Activated CD8-positive, alpha-beta memory T cell treated with anti-CD3 and anti-CD28 coated beads for 4 hours (primary cell): ENCODE measurements at places on chromosomes 11 and 22.

DNA sequence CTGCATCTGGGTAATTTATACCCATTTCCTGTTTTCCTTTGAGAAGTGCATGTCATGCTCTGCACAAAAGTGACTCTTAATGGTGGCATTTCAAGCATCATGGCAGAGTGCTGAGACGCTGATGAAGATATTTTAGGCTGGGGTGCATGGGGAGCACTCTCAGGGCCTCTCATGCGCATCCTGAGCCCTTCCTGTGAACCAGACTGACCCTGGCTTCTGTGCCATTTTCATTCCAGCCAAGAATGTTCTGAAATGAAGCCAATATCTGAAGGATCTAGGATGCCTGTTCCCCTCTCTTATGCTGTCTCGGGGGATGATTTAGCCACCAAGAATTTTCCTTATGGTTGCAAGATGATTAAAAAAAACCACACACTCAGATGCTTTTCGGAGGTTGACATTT lies 61.5 kb downstream of the MIAT start:
- DNase-seq: no peak

- DNase-seq: no peak
Measured at GRCh38 chr11:61484541-61484940, 24.0 kb upstream of the LRRC10B start.

DNA sequence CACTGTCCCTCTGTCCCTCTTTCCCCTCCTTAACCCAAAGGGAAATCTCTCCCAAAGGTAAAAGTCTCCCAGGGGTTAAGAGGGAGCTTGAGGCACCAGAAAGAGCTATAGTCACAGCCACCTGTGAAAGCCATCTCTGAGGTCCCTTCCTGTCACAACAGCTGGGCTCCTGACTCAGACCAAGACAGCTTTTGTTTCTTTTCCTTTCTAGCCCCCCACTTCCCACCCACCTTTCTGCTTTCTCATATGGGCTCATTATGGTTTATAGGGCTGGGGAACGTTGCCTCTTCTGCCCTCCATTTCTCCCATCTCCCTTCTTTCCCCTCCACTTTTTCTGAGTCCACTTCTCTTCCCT lies 19.1 kb downstream of the MIF start:
- DNase-seq: no peak

GRCh38 chr11:22583963-22584492 lies 41.6 kb downstream of the FANCF start:
- no peak for DNase-seq

DNA sequence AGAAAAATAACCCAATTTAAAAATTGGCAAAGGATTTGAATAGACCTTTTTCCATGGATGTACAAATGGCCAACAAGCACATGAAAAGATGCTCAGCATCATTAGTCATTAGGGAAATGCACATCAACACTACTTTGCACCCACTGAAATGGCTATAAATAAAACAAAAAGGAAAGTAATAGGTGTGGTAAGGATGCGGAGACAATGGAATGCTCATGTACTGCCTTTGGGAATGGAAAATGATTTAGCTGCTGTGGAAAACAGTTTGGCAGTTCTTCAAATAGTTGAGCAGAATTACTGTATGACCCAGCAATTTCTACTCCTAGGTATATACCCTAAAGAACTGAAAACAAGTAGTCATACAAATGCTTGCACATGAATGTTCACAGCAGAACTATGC lies 37.4 kb downstream of the LARGE2 start:
- DNase-seq: no peak

GRCh38 chr22:49091451-49091850 lies 736.2 kb downstream of the BRD1 start:
- no peak for DNase-seq

DNA sequence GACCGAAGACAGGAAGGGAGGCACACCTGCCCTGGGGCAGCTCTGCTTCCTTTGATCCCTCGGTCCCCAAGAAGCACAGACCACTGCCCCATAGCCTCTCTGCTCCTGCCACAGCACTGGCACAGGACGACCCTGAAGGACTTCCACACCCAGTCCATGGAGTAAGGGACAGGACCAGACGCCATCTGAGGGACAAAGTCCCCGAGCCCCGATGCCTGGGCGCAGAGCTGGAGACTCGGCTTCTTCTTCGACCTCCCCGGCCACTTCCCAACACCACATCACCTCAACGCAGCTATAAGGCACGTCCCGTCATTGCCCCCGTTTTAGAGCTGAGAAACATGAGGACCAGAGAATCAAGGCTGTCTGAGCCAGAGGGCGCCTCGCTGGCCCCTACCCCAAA lies 310.5 kb downstream of the BRD1 start:
- DNase-seq: no peak

GRCh38 chr11:46315033-46315738 lies 32.1 kb upstream of the DGKZ start:
- DNase-seq: peak; percentile 48

- no peak for DNase-seq
Measured at GRCh38 chr11:68998390-68998911, 14.6 kb downstream of the MRGPRF start.

GRCh38 chr11:36501236-36501635 lies 8.8 kb downstream of the TRAF6 start:
- DNase-seq: no peak

DNA sequence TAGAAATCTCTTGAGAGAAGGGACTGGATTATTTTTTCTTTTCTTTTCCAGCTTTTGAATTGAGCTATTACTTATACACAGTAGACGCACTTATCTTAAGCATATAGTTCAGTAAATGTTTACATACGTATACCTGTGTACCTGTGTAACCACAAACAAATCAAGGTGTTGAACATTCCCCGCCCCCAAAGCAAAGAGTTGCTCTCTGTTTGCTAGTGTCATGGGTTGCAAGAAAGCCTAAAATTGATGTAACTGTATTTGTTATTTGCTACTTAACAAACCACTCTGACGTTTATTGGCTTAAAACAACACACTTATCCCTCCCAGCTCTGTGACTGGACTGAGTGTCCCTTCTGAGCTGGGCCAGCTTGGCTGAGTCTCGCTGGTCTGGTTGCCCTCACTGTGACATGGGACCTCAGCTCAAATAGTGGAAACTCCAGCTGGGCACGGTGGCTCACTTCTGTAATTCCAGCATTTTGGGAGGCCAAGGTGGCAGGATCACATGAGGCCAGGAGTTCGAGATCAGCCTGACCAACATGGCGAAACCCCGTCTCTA lies 25.4 kb upstream of the CABP2 start:
- DNase-seq: no peak

- DNase-seq: no peak
Measured at GRCh38 chr11:99682646-99683045, 661.9 kb downstream of the CNTN5 start.

DNA sequence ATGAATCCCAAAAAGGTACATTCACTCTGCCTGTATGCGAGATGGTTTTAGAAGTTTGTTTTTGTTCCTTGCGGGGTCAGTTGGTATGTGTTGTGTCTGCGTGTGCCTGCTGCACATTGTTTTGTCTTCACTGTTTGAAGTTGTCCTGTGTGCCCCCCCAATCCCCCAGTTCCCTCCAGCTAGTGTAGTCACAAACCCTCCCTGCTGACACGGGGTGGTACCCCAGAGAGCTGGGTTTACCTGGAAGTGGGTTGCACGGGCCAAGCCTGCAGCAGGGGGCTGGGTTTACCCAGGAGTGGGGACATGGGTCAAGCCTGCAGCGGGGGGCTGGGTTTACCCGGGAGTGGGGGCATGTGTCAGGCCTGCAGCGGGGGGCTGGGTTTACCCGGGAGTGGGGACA lies 22.2 kb downstream of the CTTN start:
- DNase-seq: no peak

- no peak for DNase-seq
Measured at GRCh38 chr11:121212536-121213361, 79.8 kb upstream of the SC5D start.

GRCh38 chr11:46874586-46874985 lies 28.5 kb upstream of the CKAP5 start:
- DNase-seq: no peak

GRCh38 chr22:21449531-21450319 lies 17.5 kb upstream of the TMEM191C start:
- DNase-seq: no peak

GRCh38 chr11:72224564-72225410 lies at the start of gene INPPL1:
INPPL1 (plus strand) TSS chr11:72224767; CDS start chr11:72224985, 218 bp downstream.
- DNase-seq: no peak

DNA sequence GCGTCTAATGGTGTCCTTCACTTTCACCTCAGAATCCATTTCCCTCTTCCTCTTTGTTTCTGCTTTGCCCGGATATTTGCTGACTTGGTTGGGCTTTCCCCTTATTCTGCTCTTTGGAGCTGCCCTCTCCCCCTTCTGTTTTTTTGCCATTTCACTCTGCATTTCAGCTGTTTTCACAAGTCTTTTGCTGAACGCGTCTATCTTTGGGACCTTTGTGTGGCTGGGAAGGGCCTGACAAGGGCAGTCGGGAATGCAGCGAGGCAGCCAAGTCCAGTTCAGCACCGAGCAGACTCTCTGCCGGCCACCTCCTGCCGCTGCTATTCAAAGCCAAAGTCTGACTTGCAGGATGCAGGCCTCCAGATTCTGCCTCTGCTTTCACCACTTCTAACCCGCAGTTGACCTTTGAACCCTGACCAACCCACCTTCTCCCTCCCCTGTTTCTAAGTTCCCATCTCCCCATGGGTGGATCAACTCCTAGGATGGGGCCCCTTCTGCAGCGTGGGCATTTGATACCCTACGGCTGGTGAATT lies 38.2 kb downstream of the FEZ1 start:
- DNase-seq: no peak

GRCh38 chr11:19934828-19935259 lies 222.2 kb downstream of the NAV2 start:
- DNase-seq: no peak

DNA sequence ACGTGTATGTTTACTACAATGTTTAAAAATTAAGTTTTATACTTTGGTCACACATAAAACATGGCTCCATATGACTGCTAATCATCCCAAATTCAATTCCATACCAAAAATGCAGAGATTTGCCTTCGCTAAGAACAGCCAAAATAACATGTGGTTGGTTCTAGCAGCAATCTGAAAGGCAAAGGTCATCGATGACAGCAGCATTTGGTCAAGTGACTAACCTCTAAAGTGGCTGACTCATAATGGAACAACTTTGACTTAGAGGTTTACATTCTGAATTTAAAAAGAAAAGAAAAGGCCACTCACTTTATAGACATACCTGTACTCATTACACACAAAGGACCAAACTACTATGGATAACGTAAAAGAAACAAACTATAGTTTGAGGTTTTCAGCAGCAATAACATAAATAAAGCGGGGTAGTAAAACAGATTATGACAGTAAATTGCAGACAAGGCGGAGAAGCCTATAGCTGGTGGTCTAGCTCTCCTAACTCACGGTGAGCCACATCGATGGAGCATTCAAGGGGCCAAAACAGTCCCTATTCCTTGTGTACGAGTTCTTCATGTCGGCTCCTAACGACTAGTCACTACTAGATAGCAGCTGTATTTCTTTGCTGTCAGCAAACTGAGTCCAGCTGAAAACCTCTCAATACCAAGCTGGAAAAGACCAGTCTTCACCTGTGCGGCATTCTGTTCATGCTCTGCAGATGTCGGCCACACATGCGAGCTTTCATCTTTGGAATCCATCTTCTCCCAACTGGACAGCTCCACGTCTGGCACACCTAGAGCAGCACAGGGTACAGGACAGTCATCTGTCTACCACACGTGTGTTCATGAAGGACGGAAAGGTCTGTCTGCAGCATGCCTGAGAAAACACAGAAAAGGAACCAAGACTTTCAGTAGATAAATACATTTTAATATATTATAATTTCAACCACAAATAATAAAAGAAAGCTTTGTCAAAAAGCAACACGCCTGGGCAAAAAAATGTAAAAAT lies 42.1 kb downstream of the PRDM10 start:
- DNase-seq: no peak

GRCh38 chr22:41762980-41763779 lies 37.3 kb upstream of the CCDC134 start:
- DNase-seq: no peak

DNA sequence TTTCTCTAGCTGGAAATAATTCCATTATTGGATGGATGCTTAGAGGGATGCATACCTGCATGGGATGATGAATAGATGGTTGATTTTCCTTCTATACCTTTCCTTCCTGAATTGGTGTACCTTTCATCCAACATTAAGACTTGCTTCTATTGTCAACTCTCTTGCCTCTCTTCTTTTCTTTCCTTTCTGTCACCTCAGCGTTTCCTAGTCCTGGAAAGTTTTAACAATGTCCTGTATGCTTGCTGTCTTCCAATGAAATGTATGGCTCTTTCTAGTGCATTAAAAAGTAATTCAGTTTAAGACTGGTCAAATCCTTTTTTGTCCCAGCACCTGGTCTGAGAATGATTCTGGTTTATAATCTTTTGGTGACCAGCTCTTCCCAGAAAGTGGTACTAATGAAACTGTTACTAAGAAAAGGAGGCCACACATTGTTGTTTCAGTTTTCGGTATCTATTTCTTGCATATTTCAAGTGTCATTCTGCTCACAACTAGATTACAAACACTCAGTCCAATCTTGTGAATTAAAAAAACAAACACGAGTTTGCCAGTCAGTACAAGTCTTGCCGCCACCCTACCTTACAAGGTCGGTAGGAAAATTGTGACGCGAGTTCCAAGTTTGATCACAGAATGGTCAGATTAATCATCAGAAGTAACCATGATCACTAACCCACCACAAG lies 8.0 kb downstream of the POU2AF1 start:
- no peak for DNase-seq

GRCh38 chr11:34339149-34340064 lies 18.4 kb downstream of the ABTB2 start:
- no peak for DNase-seq

DNA sequence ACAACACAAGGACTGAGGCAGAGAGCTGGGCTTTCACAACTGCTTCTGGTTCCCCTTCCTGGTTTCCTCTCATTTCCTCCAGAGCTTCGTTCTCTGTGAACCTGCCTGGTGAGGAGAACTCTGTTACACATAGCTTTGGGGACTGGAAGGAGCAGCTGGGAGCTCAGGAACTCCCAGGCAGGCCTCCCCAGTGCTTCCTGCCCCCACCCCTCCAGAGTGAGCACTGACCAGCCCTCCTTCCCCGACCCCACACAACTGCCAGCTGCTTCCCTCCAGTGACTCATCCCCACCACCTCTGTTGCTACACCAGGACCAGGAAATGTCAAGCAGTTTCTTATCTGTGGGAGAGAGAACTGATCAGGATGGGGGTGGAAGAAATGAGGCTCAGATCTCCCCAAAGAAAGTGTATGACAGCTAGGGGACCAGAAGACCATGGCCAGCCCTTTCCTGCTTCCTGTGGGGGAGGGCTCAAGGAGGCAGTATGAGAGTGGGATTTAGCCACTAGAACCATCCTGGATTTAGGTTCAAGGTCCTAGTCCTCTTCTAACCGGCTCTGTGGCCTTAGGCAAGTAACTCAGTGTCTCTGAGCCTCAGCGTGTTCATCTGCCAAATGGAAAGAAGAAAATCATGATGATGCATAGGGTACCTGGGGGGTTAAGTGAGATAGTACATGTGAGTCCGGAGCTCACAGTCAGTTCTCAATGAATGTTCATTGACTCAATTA lies 4.5 kb upstream of the TP53I11 start:
- DNase-seq: no peak

GRCh38 chr11:132161403-132162078 lies 791.1 kb downstream of the NTM start:
- no peak for DNase-seq
